ENCODE measurements at places on chromosomes 2 and 18.

GRCh38 chr18:72986103-72986502, 118.3 kb upstream of the NETO1 start:
- DNase-seq: no peak

DNA sequence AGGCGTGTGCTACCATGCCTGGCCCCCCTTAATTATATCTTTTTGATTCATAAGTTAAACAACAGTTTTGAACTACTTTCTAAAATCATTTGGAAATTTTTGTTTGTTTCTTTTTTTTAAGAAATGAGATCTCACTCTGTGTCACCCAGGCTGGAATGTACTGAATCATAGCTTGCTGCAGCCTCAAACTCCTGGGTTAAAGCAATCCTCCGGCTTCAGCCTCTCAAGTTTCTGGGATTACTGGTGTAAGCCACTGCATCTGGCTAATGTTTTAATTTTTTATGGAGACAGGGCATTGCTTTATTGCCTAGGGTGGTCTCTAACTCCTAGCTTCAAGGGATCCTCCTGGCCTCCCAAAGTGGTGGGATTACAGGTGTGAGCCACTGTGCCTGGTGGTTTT, 71.5 kb downstream of the BABAM2 start:
- no peak for DNase-seq

DNA sequence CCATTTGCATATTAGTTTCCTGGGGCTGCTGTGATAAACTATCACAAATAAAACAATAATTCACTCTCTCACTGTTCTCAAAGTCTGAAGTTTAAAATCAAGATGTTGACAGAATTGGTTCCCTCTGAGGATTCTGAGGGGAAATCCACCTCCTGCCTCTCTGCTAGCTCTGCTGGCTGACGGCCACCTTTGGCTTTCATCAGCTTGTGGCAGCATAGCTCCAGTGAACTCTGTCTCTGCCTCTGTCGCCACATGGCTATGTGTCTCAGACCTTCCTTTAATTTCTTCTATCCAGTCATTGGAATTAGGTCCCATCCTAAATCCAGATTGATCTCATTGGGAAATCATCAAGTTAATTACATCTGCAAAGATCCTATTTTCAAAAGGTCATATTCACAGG, 38.9 kb upstream of the TRIM43 start:
- no peak for DNase-seq

DNA sequence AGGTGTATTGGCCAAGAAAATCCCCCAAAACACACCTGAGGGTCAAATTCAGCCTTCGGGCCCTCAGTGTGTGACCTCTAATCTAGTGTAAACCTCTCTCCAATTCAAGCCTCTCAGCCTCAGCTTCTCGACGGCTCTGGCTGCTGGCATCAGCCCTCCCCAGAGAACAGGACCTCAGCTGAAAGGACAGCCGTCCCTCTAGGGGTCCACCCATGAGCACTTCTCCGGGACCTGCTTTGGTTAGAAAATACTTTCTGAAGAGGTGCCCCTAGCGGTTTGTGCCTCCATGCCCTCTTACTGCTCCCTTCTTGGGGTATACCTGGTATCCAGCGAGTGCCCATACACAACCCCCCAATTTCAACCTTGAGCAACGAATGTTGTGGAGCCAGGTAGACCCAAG, 48.8 kb downstream of the INHBB start:
- no peak for DNase-seq

DNA sequence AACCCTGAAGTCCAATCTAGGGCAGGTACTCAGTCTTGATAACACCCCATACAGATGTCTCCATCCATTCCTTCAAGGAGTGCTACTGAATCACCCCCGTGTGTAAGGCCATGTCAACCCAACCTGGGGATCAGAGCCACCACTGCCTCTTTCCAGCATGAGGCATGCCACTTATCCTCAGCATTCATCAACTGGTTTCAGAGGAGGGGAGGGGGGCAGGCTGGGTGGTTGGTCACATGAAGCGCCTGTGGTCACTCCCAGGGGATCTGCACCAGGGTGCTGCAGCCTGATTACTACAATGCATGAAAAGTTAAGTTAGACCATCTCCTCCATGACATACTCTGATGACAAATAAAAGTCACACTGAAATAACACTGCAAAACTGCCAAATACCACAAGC, 65.0 kb downstream of the UXS1 start:
- DNase-seq: no peak

- no peak for DNase-seq
These were observed 135.9 kb upstream of the SIX3 start for GRCh38 chr2:44805401-44806235.

DNA sequence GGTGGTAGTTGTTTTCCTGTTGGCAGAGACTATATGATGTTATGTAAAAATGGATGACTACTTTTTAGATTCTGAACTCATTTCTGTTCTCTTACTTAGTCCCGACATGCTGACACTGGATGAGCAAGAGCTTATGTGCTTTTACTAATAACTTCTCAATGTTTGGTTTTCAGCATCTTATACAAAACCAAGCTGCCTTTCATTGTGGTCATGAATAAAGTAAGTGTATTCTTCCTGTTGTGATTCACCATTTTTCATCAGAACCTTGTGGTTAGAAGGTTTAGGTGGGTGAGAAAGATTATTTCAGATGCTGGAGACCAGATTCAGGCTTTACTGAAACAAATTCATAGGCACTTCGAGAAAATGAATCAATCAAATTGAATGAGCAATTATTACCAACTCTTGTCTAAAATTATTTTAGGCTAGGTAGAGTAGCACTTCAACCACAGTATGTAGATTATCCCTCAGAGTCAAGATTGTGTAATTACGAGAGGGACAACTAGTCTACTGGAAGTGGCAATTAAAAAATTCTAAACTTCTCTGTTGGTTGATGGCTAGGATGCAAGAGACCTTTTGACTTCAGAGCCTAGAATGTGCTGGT, 9.3 kb downstream of the GPN1 start:
- no peak for DNase-seq

DNA sequence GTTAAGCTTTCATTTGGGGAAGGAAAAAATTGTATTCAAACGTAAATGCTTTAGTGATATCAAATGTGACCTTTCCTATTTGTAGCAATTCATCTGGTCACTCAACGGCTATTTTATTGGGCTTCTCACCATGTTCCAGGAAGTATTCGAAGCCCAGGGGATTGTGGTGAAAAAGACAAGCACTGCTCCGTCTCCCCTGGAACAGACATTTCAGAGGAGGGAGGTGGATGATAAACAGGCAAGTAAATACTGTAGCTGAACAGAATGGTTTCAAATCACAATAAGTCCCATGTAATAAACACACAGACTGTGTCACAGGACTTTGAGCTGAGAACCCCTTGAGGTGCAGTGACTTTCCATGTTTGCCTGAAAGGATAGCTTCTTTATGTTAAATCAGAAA, 464.7 kb upstream of the HNRNPA3 start:
- no peak for DNase-seq

GRCh38 chr2:238487134-238487533, 60.4 kb downstream of the ASB1 start:
- no peak for DNase-seq

GRCh38 chr2:27275211-27276150, at the start of gene DNAJC5G:
Gene DNAJC5G, plus strand, starts transcription at chr2:27275433. Its CDS starts 1,296 bp downstream, at chr2:27276729.
- DNase-seq: no peak

GRCh38 chr2:17208511-17208910, 309.7 kb downstream of the RAD51AP2 start:
- DNase-seq: no peak

DNA sequence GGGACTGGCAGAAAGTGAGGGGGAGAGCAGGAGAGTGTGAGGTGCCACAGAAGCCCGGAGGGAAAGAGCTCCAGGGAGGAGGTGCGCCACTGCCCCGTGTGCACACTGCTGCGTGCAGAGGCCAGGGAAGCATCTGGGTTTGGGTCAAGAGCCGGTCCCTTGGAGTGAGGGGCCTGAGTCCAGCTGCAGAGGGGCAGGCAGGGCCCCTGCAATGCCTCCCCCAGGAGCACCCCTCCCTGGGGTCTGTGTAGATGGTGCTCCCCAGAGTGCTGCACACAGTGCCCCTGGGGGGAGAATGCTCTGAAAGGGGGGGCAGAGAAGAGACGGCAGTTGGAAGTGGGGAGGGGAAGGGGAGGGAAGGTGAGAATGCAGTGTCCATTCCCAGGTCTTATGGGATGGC, 3.7 kb upstream of the LIMS2 start:
- DNase-seq: no peak

- DNase-seq: no peak
These were observed 38.5 kb downstream of the CARF start for GRCh38 chr2:202950592-202950991.

DNA sequence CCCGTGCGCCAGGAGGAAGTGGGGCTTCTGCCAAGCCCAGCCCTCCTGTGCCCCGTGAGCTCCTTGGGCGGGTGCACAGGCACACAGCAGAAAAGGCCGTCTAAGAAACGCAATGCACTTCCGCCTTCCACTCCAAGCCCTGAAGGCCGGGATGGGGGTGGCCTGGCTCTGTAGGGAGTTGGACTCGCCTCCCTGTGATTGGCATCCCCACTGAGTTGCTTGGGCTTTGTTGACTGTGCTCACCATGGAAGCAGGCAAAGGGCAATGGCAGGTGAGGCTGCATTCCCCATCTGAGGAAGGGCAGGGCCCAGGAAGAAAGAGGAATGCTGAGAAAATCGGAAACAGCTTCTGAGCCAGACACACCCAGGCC, 66.8 kb downstream of the CRACDL start:
- DNase-seq: no peak

DNA sequence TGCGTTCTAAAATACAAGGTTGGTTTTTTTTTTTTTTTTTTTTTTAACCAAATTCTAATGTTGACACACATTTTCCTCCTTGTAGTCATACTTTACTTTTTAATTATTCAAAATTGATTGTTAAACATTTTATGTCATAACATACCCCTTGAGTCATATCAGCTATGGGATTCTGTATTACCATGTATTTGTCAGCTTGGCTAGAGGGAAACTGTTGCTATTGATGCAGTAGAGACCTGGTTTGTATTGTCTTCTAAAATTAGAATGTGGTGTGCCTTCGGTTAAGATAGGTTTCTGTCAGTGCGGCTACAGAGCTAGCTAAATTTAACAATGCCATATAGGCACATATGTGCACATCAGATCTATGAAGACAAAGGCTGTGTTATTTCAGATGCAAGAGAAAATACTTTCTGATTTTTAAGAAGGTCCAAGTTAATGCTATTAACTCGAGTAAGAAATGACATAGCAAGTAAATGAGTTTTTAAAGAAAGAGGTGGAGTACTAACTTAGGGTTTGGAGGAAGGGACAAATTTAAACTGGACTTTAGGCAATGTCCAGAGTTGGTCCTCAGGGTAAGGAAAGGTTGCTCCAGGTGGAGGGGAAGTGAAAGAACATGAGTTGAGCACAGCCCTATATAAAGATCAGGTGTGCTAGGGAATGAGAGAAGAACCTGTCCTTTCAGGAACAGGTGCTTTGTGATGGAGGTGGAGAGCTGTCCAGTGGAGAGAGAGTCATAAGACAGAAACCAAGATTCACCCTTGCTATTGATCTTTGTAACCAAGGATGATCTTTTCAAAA, 152.3 kb downstream of the PRPF40A start:
- DNase-seq: no peak

GRCh38 chr2:164438490-164439205, 182.6 kb downstream of the GRB14 start:
- no peak for DNase-seq

DNA sequence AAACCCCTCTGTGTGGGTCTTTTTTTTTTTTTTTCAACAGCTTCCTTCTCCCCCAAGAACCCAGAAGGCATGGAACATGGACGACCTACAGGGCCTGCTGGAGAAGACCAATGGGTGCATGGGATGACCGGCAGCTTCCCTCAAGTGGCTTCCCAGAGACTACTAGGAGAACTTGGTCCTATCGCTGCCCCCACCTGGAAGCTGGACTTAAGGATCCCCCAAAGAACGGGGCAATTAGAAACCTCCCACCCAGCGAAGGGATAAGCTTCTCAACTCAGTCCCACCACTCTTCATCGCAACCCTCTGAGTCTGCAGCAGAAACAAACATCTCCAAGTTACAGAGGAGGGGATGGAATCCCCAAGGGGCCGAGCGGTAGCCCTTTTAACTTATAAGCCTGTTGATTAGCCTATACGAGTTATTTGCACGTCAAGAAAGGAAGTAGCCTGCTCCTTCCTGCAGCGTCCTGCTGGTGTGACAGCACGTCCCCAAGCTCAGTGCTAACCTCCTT, 1.4 kb downstream of the ACTR1B start:
- no peak for DNase-seq

DNA sequence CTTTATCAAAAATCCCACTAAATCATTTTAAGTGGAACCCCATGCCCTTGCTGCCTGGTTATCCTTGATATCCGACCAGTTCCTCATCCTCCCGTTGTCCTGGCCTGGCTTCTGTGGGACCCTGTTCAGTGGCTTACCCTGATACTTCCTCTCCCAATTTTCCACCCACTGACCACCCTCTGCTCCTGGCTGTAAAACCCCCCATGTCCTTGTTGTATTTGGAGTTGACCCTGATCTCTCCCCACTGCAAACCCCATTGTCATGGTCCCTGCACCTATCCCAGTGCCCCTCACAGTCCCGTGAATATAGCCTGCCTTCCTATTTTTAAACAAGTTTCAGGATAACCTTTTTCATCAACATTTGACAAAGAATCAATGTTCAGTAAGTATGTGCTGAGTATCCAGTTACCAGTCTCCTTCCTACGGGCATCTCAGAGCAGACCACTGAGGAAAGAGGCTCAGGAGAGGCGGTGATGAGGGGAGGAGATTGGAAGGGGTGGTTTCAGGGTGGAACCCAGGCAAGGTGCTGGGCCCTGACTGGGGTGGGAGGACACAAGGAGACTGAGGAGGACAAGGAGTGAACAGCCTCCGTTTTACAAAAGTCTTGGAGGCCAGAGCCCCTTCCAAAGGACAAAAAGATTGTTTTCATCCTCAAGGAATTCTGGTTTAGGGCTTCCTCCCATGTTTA, 131.8 kb downstream of the PXDN start:
- no peak for DNase-seq

DNA sequence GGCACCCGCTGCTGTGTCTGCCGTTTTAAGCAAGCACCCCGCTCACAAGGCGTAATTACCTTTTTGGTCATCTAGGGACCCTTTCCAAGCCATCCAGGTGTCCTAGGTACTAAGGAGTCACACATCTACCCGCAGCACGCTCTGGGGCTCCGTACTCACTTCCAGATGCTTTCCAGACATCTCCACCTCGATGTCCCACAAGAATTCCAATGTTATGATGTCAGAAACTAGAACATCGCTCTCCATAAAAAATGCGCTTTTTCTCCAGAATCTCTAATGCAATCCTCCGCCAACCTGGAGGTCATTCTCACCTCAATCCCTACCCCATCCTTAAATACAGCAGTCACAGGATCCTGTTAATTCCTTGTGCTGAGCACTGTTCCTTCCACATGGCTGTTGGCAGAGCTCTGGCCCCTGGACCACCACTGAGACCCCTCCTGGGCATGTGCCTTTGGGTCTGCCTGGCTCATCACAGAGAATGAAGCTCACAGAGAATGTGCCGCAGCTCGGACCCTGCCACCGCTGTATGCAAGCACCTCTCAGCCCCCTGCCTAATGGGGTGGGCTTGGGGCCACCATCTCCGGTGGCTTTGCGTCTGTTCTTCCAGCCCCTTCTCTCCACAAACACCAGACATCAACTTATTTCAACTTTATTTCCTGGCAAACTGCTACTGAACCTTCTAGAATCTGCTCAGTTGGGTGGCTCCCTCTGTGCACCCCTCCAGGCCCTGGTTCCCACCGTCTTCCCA, 4.6 kb upstream of the PXDN start:
- no peak for DNase-seq
